ENCODE measurements at places on chromosomes 7 and 10.

- no peak for DNase-seq
Measured at GRCh38 chr7:74258639-74259038, 4.4 kb upstream of the RFC2 start.

- no peak for DNase-seq
Measured at GRCh38 chr7:84633-85020, 107.7 kb upstream of the FAM20C start.

DNA sequence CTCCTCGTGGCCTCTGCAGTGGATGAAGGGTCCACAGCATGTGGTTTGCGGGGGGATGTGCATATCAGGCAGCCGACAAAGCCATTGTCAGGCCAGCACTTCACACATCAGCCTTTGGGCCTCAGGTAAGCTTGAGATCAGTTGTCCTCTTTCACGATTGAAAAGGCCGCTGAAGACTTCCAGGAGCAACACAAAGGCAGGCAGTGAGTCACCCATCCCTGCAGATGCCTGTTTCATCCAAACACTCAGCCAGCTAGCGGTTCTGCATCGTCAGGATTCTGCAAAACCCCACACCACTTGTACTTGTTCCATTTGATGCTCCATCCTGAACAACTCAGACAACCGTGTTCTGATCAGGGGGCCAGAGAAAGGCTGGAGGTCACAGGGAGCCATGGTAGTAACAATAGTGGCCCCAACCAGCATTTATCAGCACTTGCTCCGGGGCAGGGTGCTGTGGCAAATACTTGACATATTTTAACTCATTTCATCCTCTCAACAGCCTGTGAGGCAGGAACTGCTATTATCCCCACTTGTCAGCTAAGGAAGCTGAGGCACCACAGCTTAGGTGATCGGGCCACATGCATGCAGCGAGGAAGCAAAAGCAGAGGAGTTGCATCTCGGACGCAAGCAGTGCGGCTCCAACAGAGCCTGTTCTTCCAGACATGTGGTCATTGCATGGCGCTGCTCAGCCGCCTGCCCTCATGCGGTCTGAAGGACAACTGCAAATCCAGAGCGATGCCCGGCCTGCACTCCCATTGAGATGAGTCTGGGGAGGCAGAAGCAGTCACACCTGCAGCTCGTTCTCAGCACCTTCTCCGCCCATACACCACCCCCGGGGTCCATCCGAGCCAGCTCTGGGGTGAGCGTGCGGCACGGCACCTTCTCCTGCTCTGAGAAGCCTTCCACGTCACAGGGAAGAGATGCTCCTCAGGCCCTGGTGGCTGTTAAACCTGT, 144.9 kb downstream of the PAXIP1 start:
- DNase-seq, result no peak

- DNase-seq, result no peak
Measured at GRCh38 chr7:142585425-142585824, 163.8 kb upstream of the PRSS1 start.

- no peak for DNase-seq
Measured at GRCh38 chr10:36381748-36382147, 739.7 kb upstream of the FZD8 start.

GRCh38 chr10:123530166-123530870, 135.8 kb upstream of the GPR26 start:
- DNase-seq, result no peak

- DNase-seq, result no peak
Measured at GRCh38 chr7:108824840-108825580, 255.3 kb downstream of the DNAJB9 start.

DNA sequence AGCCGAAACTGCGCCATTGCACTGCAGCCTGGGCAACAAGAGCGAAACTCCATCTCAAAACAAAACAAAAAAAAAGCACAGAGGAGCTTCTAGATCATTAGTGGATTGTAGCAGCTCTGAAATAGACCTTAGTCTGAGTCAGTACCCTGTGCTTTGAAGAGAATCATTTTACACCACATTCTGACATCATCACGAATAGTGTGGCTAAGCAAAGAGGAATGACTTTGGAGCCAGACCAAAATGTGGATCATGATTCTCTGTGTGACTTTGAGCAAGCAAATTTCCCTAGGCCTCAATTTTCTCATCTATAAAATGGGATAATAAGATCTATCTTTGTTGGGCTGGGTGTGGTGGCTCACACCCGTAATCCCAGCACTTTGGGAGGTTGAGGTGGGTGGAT, 618.9 kb downstream of the CALN1 start:
- no peak for DNase-seq

DNA sequence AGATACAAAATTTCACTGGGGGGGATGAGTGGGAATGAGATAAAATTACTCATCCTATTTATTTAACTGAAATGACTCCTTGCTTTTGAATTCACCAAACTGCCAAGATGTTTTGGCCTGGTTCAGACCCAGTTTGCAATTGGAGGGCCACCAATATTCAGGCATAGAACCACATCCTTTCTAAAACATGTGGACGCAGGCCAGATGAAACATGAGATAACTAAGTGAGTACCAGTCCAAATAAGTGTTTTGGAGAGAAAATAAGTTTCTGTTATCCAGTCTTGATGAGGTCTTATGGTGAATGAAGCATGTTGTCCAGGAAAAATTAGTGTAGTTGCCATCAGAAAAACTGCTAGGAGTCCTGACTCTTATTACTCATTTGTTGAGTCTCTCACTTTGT, 36.3 kb upstream of the PDK4 start:
- DNase-seq, result no peak

- no peak for DNase-seq
Measured at GRCh38 chr7:80275192-80275605, 140.6 kb downstream of the GNAI1 start.

DNA sequence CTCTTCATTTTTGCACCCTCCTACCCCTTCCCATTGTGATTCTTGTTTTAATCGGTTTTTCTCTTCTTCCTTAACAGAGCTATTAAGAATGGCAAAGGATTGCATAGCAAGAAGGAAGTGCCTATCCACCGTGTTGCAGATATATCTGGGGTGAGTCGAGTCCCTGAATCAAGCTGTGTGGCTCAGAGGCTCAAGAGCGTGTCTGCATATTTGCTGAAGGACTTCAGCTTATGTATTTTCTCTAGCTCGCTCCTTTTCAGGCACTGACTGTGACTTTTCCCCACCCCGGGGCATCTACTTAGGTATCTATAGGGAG, 126.6 kb downstream of the LRRC4 start:
- no peak for DNase-seq

GRCh38 chr10:30491916-30492515, 58.0 kb downstream of the MAP3K8 start:
- DNase-seq, result no peak

GRCh38 chr7:152894295-152895170, 135.0 kb downstream of the ACTR3B start:
- no peak for DNase-seq

GRCh38 chr10:125441151-125441550, 241.8 kb downstream of the TEX36 start:
- DNase-seq, result no peak

DNA sequence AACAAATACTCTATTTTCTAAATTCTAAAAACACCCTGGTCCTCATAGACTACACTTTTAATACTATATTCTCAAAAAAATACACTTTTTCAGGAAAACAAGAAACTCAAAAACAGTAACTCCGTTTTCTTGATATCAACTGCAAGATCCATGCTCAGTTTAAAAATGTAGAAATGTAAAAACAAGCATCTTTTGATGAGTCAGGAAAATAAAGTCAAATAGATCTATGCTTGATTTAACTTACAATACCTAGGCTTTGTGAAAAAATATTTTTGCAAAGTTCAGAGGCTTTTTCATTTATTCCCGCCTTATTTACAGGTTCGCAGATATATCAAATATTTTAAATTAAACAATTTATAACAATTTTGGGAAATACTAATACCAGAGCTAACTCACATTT, 33.6 kb downstream of the POT1 start:
- DNase-seq, result no peak
